Caki2 (cell line): ENCODE measurements at places on chromosomes 1 and 21.

DNA sequence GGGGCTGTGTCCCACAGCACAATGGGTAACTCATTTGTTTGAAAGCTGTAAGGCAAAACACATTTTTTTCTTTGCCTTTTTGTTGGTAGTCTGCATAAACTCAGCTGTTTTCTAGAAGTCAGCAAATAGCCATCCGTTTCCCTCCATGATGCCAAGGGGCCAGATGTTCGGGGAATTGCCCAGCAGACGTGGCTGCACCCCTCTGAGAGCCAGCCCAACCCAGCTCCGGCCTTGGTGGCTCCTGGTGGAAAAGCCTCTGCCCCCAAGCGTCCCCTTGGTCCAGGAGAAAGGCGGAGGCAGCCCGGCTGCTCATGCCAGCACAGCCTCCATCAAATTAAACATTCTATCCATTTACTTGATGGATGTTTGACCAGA is 58.4 kb upstream of the ADARB1 start:
- no peak for DNase-seq

DNA sequence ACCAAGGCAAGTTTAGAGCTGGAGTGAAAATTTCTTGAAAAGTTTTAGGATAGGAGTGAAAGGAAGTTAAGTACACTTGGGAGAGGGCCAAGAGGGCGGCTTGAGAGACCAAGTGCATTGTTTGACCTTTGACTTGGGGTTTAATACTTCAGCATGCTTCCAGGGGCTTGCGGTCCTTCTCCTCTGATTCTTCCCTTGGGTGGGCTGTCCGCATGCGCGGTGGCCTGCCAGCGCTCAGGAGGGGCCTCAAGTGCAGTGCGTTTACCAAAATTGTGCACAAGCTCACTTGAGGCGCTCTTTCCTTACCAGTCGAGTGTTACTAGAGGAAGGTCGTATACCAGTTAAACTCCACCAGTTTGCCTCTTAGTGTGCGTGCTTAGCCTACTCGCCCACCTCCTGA is 91.3 kb upstream of the LYST start:
- DNase-seq = no peak

DNA sequence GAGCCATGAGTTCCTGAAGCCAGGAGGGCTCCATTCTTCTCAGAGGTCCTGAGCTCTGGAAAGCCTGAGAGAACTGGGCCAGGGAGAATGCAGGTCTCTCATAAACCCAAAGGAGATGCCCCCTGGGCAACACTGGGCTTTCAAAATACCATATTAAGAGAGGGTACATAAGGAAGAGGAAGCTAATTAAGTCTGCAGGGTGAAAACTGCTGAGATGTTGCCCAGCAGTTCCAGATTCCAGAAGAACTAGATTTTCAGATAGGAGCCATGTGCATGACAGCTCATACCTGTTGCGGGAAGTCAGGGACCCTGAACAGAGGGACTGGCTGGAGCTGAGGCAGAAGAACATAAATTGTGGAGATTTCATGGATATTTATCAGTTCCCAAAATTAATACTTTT is 40.9 kb downstream of the CYP4A11 start:
- DNase-seq = no peak

DNA sequence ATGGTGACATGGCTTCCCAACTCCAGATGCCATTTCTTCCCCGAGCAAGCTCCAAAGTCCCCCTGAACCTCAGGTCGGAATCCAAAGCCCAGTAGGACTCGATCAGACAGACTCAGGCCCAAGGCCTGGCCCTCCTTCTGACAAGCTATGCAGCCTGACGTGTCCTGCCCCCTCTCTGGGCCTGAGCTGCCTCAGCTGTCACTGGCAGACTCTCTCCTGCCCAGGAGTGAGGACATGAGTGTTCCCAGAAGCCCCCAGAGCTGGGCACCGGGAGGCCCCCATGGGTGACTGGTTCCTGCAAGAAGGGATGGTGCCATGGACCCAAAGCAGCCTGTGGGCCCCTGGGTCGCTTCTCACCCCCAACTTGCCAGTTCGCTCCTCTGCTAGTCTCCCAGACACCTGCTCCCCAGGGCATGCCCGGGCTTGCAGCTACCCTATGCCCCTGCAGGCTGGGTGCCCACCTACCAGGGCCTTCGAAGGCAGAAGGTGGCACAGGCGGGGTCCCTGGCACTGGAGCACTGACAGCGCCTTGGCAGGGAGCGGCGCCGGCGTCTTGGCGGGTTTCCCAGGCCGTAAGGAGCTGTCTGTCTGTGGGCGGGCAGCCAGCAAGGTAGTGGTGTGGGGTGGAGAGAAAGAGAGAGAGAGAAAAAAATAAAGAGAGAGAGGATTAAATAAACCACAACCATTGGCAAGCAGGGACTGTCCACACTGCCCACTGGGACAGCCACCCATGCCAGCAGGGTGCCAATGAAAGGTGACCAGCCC is 2.3 kb downstream of the EDN2 start:
- peak; percentile 56 for DNase-seq

DNA sequence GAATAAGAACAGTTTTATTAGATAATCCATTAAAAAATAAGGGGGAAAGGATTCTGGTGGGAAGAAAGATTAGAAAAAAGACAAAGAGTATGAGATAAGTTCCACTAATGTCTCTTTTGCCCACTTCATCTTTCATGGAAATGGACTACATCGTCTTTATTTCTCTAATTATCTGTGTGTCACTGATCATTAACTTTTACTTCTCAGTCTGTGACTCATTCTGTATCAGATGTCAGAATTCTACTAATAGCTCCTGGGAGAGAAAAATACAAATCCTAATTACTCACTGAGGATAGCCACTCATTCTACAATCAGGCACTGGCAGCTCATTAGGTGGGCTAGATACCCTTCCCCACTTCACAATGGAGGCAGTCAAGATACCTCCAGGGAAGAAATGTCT is 41.7 kb downstream of the ILDR2 start:
- DNase-seq = peak; percentile 29

GRCh38 chr21:39137248-39138178 is 45.7 kb downstream of the PSMG1 start:
- DNase-seq = no peak

DNA sequence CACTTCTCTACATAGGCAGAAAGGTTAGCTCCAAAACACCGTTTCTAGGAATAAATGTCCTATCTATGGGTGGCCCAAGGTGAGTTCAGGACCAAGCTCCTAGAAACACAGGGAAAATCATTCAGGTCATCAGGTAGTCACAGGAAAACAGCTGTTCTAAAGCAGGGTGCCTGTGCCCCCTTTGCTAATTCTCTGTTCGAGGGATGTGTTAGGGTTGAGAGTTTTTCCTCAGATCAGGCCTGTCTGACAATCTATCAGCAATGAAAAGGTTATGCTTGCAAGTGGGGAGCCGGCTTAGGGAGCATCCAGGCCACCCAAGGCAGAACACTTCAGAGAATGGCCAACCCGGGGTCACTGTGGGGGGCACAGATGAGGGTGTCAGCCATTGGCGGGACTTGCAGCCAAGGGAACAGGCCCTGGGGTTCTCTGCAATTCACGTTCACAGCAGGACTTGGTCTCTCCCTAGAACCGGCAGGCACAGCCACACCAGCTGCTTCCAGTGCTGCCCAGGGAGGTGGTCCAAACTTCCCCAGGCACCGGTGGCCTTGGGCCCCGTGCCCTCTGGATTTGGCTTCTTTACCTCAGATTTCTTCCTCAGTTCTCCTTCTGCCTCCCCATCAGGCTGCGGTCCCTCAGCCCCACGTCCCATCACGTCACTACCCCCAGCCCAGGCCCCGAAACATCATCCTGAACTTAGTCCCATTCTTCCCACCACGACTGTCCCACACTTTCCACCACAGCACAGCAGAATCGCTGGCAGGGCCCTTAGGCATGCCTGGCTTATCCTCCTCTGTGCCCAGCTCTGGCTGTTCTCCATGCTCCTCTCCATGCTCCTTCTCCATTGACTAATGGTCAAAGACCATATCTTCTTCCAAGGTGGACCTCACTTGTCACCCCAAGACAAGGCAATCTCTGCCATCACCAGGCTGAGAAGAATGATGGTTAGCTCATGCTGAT is 11.0 kb downstream of the CD2 start:
- DNase-seq = no peak

GRCh38 chr1:220032911-220033310 is 13.4 kb downstream of the EPRS1 start:
- DNase-seq = no peak

GRCh38 chr1:198495631-198496030 is 44.8 kb downstream of the ATP6V1G3 start:
- no peak for DNase-seq
